Glomerular endothelial cell (primary cell): ENCODE measurements at places on chromosomes 1 and 21. TPM values are rescaled to one million over a fixed set of nuclear protein-coding genes. Genes with fewer than 3 reads are reported as not detected.

Gene SELP
- total RNA-seq: 15.4 and 27.7 TPM in 2 replicates

Gene ANKRD35
- total RNA-seq: 0.93 and 1.4 TPM in 2 replicates

Gene ASTN1
- 0.05 TPM in 1 of 2 replicates, not detected in the other for total RNA-seq

Gene SYT6
- not detected in 2 replicates for total RNA-seq

Gene IL6R
- 13.9 and 16.0 TPM in 2 replicates for total RNA-seq

Gene NR1I3
- not detected in 2 replicates for total RNA-seq

Gene BLACAT1
- not detected in 2 replicates for total RNA-seq

Gene TNFRSF4
- 5.6 and 58.5 TPM in 2 replicates for total RNA-seq

Gene CEP85
- 7.4 and 7.9 TPM in 2 replicates for total RNA-seq

Gene KIF26B
- total RNA-seq: 2.9 and 4.0 TPM in 2 replicates

Gene OR14C36
- total RNA-seq: not detected in 2 replicates

Gene LDLRAD1
- total RNA-seq: not detected in 2 replicates

Gene NHLH1
- 0.05 TPM in 1 of 2 replicates, not detected in the other for total RNA-seq

Gene PLA2G2F
- total RNA-seq: not detected in 2 replicates

Gene TCHHL1
- total RNA-seq: not detected in 2 replicates

Gene LRRIQ3
- 0.10 TPM in 1 of 2 replicates, not detected in the other for total RNA-seq

Gene NID1
- 195 and 321 TPM in 2 replicates for total RNA-seq

Gene WDR64
- total RNA-seq: not detected in 2 replicates

Gene INTS11
- 104 and 110 TPM in 2 replicates for total RNA-seq

Gene CAP1
- 393 and 479 TPM in 2 replicates for total RNA-seq

Gene AMY1A
- not detected in 2 replicates for total RNA-seq

Gene KIF21B
- 3.1 and 3.8 TPM in 2 replicates for total RNA-seq

Gene HRNR
- not detected in 2 replicates for total RNA-seq

Gene NEGR1
- 2.0 and 2.5 TPM in 2 replicates for total RNA-seq

Gene HCN3
- 0.19 and 1.3 TPM in 2 replicates for total RNA-seq

Gene CFHR1
- total RNA-seq: not detected in 2 replicates

Gene FMN2
- total RNA-seq: 0.29 and 7.5 TPM in 2 replicates

Gene BEST4
- not detected in 2 replicates for total RNA-seq

Gene PRAMEF5
- total RNA-seq: not detected in 2 replicates

Gene BRDT
- not detected in 2 replicates for total RNA-seq

Gene UBL4B
- total RNA-seq: not detected in 2 replicates

Gene CELA3A
- total RNA-seq: not detected in 2 replicates

Gene CAPN9
- not detected in 2 replicates for total RNA-seq

Gene RNU1-4
- under 0.01 TPM in 2 replicates for total RNA-seq

Gene SPATA46
- total RNA-seq: not detected in 2 replicates

Gene CD244
- not detected in 2 replicates for total RNA-seq

Gene KRTAP19-1
- total RNA-seq: not detected in 2 replicates
